ENCODE measurements at places on chromosomes 3 and 15. TPM values are rescaled to one million over a fixed set of nuclear protein-coding genes. Genes with fewer than 3 reads are reported as not detected.

- no peak for DNase-seq
These were observed 556.6 kb upstream of the RGMA start for GRCh38 chr15:93645594-93645993.

GRCh38 chr3:72391659-72392058 lies 456.6 kb downstream of the SHQ1 start:
- DNase-seq = no peak

The SYNPR gene
- 1.4 TPM for total RNA-seq

GRCh38 chr3:128805772-128806171 lies 73.6 kb upstream of the ACAD9 start:
- DNase-seq = no peak

- no peak for DNase-seq
These were observed 241.5 kb upstream of the WNT5A start for GRCh38 chr3:55728461-55729100.

- DNase-seq = no peak
These were observed 9.5 kb downstream of the EBLN2 start for GRCh38 chr3:73070675-73071575.

GRCh38 chr15:89649716-89650115 lies 5.6 kb downstream of the KIF7 start:
- DNase-seq = peak; percentile 45

GRCh38 chr3:119019767-119020518 lies 14.7 kb downstream of the IGSF11 start:
- no peak for DNase-seq

The GLCE gene
- total RNA-seq = 10.8 TPM

DNA sequence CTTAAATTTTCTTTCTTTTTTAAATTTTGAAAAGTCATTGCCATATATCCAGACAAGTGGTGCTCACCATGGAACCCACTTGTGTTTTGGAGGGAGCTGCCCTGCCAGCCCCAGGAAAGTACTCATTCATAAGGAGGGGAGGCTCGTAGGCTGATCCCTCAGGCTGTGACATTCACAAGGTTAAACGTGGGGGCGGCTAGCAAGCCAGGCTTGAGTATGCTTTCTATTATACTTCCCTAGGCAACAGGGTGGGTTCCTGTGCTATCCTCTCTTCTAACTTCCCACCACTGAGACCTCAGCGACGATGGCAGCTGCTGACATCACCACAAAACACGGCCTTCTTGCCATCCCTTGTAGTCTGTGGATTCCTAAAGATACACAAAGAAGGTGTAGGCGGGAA lies 160.5 kb upstream of the C2CD4B start:
- DNase-seq = no peak

The CHRFAM7A gene
- 1.6 TPM for total RNA-seq

DNA sequence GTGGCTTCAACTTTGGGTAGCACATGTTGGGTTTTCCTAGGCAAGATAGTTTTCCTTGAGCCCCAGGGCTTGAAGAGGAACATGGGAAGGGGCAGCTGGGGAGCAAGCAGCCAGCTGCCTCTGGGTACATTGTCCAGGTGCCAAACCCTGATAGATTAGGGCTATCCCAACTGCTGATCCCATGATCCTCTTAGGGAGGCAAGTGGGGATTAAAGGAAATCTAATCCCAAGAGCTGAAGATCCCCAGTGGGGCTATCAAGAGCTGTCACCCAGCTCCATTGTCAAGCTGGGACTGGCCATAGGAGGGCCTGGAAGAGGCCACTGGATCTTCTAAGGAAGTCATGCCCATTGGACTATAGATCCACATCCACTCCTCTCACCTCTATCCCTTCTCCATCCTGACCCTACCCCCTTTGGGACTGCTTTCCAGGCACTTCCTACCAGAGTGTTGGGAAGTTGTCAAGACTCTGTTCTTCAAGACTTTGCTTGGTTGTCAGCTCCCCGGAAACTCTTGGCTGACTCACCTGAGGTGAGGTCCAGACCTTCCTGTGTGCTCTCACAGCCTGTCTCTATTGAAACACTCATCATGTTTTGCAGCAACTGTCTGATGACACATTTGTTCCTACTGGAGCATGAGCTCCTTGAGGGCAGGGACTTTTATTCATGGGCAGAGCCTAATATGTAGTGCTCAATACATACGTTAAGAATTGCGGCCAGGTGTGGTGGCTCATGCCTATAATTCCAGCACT lies 5.9 kb downstream of the CAMK2N2 start:
- DNase-seq = no peak

DNA sequence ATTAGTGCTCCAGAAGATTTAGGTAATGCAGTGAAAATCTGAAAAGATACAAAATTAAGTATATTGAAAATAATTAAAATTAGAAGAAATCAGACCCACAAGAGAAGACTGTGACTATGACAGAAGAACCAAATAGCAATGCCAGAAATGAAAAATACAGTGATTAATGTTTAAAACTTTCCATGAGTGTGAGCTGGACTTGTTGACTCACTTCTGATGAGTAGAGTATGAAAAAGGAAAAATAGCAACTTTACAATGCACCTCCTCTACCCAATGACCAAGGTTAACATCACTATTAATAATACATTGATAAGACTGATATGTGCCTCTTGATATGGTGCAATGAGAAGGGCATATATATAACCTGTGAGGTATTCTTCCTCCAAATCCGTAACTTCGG lies 39.3 kb upstream of the SLC22A13 start:
- no peak for DNase-seq

GRCh38 chr15:85748176-85748575 lies 46.5 kb downstream of the KLHL25 start:
- no peak for DNase-seq

DNA sequence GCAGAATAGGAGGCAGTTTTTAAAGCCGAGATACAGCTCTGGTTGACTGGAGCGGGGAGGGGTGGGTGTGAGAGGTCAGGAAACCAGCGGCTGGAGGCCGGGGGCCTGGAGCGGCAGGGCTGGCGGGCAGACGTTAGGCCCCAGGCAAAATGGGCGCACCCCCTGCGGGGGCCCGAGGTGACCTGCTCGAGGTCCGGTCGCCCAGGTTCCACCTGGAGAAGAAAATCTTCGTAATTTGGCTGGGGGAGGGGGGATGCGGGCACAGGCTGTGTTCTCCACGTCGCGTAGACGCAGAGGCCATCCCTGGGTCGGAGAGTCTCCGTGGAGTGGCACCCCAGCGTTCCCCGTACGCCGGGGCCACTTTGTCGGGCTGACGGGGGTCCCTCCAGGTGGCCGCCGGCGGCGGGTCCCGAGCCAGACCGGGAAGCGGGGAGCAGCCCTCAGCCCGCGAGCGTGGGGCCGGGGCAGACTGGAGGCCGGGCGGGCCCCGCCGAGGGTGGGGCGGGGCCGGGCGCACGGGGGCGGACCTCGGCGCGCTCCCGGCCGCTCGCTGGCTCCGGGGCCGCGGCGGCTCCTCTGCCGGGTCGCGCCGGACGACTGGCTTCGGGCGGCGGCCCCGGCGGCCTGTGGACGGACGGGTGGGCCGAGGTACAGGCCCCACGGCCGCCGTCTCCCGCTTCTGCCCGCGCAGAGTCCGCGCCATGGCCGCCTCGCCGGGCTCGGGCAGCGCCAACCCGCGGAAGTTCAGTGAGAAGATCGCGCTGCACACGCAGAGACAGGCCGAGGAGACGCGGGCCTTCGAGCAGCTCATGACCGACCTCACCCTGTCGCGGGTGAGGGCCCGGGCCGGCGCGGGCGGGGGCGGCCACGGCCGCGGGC lies at the start of gene CRTC3:
CRTC3 (plus strand) TSS at position 553 of the 879 bp plus-strand sequence; CDS start at position 702, 149 bp downstream.
- peak; percentile 44 for DNase-seq

DNA sequence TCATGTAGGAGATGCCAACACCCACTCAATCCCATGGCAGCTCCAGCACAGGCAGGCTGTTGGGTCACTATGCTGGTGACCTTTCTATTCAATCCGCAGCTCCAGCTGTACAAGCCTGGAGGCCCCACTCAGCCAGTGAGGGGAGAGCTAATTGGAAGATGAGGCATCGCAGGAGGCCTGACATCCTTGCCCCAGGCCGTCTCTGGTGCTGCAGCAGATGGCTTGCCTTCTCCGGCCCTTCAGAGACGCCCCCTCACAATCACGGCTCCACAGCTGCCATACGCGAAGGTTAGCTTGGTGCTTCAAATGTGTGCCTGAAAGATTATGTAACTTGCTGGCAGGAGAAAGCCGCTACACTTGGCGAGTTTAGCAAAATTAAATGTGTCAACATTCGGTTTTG lies 104.2 kb upstream of the CLSTN2 start:
- DNase-seq = no peak

The SLC35G2 gene
- total RNA-seq = 2.7 TPM

DNA sequence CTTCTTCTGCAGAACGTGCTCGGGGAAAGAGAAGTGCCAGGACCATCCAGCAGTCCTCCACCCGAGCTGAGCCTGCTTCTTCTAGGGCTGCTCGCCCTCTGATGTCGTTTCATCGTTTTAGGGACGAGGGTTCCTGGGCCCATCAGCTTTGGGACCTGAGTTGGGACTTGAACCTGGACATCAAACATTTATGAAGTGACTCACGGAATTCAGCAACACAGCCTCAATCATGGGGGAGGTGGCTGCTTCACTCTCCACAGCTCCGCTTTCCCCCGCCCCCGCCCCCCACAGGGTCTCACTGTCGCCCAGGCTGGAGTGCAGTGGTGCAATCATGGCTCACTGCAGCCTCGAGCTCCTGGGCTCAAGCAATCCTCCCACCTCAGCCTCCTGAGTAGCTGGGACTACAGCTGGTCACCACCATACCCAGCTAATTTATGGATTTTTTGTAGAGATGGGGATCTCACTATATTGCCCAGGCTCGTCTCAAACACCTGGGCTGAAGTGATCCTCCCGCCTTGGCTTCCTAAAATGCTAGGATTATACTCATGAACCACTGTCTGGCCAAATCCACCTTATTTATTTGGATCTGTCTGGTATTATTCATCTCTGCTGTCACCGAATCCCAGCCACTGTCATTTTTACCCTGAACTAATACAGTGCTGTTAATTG lies 725 bp upstream of the SCAMP2 start:
- DNase-seq = no peak

GRCh38 chr15:39125904-39126303 lies 455.0 kb upstream of the THBS1 start:
- no peak for DNase-seq

The KIF15 gene
- total RNA-seq = 0.09 TPM

DNA sequence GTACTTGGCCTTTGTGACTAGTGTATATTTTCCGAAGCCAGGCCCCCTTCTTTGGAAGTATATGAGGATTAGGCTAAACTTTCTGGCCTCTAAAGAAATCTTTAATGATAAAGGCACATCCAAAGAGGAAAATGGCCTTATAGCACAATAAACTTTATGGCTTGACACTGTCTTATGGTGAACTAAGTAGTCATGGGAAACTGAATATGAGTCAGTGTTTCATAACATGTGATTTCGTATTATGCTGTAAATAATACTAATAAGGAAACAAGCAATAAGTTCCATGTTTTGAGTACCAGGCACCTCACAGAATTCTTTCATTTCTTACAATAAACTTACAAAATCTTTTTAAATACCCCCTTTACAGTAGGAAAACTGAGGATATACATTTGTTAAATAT lies 8.2 kb downstream of the ZPLD1 start:
- no peak for DNase-seq

DNA sequence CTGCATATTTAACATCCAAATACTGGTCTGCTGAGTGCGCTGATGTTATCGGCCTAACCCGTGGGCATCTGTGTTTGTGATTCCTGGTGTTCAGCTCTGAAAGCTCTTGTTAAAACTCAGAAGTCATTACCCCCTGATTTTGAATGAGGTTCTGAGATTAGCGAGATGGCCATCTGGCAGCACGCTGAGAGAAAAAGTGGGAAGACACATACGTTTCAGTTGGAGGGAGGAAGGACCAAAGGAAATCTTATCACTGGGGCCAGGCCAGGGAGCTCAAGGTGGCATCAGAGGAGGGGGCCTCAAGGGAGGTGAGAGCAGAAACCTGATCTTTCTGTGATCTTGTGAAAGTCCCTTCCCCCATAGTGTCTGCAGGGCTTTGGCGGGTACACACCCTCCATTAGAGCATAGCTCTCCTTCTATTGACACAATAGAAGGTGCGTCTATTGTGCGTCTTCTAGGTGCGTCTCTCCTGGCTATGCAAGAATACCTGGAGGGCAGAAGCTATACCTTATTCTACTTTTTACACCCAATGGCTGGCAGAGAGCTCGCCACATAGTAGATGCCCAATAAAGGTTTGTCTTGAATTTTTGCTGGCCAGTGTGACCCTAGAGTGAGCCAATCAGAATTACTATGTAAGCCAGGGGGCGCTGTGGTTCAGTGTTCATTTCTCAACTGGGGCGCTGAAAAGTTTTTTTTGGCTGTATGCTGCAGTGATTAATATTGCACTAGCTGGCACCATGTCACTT lies 182.4 kb downstream of the SHQ1 start:
- peak; percentile 38 for DNase-seq

- no peak for DNase-seq
These were observed 162.8 kb downstream of the CD47 start for GRCh38 chr3:107928084-107928445.

- no peak for DNase-seq
These were observed 630 bp upstream of the EFCAB12 start for GRCh38 chr3:129429080-129429451.

- no peak for DNase-seq
These were observed 3.2 kb upstream of the SENP2 start for GRCh38 chr3:185582871-185583270.

DNA sequence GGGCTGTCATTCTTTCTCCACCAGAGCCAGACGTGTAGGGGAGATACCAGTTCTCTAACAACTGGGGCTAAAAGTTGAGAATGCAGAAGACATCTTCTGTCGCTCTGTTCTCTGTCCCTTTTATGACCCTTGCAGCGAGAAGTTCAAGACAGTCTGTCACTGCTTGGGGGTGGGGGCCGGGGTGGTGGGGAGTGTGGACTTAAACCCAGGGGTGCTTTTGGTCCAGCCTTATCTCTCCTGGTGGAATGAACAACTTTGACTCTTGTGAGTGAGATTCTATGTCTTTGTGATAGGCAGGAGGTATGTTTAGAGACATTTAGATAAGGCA lies 767 bp upstream of the APOD start:
- no peak for DNase-seq

The SIDT1 gene
- 2.6 TPM for total RNA-seq

GRCh38 chr3:18442756-18443664 lies 17.9 kb upstream of the SATB1 start:
- DNase-seq = no peak

DNA sequence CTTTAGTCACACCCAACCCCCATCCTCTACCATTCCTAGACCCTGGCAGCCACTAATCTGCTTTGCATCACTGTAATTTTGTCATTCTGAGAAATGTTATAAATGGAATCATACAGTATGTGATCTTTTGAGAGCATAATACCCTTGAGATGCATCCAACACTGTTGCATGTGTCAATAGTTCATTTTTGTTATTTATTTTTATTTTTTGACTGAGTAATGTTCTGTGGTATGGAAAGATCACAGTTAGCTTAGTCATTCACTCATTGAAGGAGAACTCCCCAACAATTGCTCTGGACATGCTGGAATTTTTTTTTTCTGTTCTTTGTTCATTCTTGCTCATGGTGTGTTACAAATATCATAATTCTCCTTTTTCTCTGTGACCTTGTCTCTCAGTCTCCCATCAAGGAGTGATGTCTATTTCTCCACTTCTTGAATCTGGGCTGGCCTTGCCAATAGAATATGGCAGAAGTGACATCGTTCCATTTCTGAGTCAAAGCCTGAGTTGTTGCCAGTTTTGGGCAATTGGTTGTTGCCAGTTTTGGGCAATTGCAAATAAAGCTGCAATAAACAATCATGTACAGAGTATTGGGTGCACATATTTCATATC lies 6.8 kb upstream of the ADPGK start:
- DNase-seq = no peak
